T-helper 17 cell (primary cell): ENCODE measurements at places on chromosomes 7 and 10.

DNA sequence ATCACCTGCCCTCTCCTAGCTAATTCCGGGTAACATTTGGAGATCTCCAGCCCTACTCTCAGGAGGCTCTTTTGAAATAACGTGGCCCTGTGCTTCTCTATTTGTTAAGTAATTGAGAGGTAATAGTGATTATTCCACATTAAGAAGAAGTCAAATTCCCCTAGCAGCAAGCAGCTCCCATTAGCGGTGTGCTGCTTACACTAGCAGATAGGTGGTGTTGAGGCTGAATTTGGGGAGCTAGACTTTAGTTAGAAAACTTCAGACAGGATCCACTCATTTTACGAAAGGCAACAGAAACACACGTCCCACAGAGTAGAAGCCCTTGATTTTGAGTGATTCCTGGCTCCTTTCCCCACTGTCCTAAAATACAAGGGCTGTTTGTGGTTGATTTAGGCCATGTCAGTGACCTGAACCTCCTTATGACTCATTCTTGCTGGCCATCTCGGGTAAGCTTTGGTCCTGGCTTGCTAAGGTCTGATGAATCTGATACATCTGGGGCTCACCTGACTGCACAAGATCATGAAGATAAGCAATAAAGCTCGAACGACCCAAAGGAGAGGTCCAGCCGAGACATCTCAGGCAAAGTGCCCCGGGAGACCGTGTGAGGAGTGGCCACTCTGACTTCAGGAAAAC is 77.2 kb downstream of the FAM204A start:
- DNase-seq = no peak

DNA sequence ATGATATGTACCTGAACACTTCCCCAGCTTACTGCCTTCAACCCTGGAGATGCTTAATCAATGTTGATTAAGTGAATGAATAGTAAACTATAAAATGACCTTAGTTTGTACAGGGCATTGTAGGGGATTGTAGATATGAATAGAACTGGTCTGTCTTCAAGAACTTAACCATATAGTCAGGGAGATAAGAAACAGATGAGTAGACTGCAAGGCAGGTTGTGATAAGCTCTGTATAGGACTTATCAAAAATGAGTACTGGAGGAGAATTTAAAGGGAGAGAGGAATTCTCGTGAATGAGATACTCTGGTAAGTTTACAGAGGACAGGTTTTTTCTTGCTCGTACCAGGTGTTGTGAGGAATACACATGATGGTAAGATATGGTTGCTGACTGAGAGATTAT is 27.6 kb downstream of the SGPL1 start:
- DNase-seq = no peak

DNA sequence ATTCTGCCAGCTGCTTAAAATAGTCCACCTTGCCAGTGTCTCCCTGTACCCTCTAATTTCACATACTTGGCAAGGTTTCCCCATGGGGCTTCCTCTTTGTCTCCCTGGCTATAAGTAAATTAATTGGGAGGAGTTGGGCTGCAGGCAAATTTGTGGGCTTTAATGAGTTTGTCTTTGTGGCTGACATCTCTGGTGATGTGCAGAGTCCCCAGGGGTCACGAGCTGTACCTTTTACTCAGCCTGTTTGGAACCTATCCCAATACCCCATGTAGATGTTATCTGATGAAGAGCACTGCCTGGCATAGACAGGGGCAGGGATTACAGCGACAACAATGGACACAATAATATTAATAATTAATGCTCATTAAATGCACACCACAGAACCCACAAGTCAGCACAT is 132.5 kb downstream of the SLIT1 start:
- no peak for DNase-seq

- DNase-seq = no peak
Observed at GRCh38 chr7:112132051-112132694, 74.0 kb downstream of the DOCK4 start.

GRCh38 chr10:15120523-15120922 is 23.4 kb downstream of the RPP38 start:
- no peak for DNase-seq

DNA sequence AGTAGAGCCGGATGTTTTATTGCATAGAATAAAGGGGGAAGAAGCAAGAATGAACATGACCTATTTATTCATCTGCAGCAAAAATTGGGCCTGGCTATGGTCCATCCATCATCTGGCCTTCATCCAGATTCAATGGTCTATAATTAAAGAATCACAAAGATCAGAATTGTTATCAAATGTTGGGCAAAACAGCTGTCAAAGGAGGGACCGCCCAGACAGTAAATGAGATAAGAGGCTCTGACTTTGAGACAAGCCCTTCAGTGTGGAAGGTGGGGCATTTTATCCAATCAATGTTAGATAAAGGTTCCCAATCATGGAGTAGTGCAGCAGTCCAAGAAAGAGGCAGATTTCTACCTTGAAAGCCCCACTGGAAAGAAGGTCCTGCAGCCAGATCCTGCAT is 153.5 kb downstream of the PARD3 start:
- DNase-seq = no peak

GRCh38 chr10:63866075-63866746 is 345.0 kb downstream of the REEP3 start:
- no peak for DNase-seq

DNA sequence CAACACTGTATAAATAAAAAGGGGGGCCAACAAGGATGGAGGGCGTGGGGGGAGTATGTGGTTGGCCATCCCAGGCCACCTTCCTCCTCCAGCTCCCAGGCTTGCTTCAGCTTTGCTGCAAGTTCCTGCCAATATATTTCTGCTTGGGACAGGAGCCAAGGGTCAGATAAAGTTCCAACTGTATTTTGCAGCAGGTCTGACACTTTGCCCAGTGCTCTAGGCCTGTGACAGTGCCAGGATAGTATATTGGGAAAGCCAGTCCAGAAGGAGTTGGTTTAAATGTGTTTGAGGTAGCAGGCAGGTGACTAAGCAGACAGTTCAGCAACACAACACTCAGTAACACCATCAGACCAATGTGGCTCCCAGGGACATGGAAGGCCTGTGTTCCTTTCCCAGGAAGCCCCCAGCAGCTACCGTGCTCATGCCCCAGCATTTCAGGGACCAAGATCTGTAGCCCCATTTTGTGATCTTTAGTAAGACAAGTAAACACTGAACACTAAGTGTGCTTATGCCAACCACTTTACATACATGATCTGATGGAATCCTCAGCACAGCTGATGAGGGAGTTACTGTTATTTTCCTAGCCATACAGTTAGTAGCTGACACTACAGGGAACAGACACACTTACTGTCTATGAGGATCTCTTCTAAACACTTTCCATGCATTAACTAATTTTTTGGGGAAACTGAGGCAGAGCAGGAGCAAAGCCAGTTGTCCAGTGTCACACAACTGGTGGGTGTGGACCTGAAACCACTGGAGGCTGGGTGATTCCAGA is 38.9 kb downstream of the DNAJB12 start:
- no peak for DNase-seq

DNA sequence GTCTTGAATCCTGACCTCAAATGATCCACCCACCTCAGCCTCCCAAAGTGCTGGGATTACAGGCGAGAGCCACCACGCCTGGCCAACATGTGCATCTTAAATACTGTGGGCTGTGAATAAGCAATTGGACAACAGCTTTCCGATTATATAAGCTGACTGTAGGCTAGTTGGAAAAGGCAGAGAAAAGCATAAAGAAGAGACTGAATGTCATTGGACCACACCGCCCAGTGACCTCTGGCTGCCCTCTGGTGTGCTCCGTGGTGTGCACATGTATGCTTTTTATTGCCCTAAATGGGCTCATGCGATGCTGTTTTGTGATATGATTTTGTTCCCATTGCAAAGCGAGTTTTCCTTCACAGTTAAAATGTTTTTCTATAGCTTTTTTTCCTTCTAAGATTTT is 15.4 kb upstream of the CSGALNACT2 start:
- no peak for DNase-seq

DNA sequence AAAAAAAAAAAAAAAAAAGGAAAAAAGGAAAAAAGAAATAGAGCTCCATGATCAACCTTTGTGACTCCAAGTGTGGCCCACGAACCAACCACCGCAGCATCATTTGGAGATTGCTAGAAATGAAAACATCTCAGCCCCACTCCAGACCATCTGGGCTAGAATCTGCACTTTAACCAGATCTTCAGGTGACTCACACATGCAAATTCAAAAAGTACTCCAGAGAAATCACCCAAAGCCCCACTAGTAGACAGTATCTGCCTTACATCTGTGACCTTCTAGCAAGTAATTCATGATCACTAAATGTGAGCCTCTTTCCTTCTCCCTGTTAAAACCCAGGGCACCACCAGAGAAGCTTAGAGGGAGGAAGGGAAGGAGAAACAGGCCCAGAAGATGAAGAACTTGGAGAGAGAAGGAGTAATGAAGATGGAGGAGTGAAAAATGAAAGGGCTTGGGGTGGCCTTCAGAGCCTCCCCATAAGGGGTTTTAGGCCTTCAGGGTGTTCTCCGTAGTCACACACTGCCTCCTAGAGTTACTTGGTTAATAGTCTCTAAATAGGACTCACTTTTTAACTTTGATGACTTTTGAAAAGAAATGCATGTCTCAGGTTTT is 94.0 kb downstream of the SLC37A3 start:
- DNase-seq = no peak

DNA sequence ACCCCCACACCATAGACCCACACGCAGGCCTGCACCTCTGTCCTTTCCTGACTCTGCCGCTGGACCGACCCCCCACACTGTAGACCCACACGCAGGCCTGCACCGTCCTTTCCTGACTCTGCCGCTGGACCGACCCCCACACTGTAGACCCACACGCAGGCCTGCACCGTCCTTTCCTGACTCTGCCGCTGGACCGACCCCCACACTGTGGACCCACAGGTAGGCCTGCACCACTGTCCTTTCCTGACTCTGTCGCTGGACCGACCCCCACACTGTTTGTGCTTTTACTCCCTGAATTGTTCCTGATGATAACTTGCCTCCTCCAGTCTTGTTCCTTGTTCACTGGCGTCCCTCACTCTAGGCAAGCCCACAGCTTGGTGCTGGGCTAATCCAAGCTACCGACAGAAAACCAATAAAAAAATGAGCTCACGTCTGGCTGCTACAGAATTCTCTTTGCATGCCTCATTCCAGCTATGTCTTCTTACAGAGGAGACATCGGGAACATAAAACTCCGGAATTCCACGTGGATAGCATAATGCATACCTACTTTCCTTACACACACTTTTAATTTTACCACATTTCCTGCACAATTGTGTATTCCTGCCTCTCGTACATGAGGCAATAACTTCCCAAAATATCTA is 494.3 kb downstream of the PTPRN2 start:
- no peak for DNase-seq

GRCh38 chr10:3530783-3531645 is 254.0 kb downstream of the KLF6 start:
- no peak for DNase-seq

- no peak for DNase-seq
Observed at GRCh38 chr7:39360766-39361165, 205.4 kb upstream of the YAE1 start.

DNA sequence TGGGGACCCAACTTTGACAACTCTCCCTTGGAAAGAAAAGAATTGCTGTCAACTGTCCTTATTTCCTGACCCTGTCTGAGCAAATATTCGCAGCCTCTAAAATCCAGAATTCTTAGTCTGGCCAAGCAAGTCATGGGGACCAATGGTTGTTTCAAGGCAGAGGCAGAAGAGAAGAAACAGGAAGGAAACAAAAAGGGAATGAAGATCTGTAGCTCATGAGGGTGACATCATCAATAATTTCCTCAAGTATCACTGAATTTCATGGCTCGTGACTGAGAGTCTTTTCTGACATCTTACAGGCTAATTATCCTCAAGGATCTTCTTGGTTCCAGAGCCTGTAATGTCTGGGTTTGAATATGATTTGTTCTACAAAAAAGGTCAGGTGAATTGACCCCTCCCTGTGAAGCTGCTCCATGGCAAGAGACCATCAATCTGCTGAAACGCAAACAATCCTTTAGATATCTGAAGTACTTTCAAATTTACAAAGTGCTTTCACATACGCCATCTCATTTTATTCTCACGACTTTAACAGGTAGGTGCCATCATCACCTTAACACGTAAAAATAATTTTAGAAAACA is 5.8 kb downstream of the CDK6 start:
- DNase-seq = no peak

- DNase-seq = no peak
Observed at GRCh38 chr7:133065301-133065700, 16.6 kb downstream of the CHCHD3 start.

GRCh38 chr7:7786595-7786994 is 68.2 kb upstream of the RPA3 start:
- no peak for DNase-seq

GRCh38 chr7:70678621-70679251 is 453.2 kb upstream of the GALNT17 start:
- DNase-seq = no peak

DNA sequence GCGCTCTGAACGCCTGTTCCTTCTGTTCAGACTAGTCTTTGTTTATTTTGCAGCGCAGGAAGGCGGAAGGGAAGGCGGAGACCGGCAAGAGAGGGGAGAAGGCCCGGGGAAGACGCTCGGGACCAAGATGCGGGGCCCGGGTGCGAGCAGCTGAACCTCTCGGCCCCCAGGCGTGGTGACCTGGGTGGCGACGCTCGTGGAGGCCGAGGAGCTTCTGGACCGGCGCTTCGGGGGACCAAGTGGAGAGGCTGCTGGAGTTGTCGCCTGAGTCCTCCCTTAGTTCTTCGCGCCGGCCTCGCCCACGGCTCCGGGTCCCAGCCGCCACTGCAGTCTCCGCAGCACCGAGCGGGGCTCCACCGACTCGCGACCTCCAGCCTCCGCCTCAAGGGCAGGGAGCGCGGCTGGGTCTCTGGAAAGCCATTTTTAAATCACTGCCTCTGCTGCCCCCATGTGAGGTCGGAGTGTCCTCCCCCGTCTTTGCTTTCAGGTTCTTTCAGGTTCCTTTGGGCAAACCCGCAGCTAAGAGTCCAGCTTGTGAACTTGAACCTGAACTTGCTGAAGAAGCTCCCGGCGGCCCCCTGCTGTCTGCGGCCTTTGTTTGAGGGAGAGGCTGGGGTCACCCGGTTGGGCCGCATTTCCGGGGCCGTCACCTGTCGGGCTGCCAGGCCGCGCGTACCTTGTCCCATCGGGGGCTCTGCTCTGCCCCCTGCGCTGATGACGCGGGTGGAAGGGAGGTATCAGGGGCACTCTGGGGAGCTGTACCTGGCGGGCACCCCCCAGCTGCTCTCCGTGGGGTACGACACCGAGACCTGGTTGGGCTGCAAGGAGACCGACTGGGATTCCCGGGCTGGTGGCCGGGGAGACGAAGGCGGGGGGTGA is 136.0 kb downstream of the KIF20B start:
- DNase-seq = no peak

DNA sequence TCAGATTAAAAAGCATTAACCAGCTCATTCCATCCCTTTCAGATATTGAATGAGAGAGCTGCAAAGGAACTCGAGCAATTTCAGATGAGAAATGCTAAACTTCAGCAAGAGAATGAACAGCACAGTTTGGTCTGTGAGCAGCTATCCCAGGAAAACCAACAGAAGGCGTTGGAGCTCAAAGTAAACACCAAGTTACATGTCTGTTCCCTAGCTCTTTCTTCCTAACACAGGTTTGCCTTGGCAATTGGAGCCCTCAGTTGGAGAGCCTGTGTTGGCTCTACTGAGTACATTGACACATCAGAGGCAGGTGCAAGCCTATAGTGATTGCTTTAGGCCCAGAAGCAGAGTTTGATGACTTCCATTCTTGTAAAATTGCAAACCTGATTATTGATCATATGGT is 14.7 kb downstream of the CFAP58 start:
- DNase-seq = no peak
